ENCODE measurements at places on chromosomes 16 and 17.

- DNase-seq = no peak
These were observed 113.2 kb downstream of the PRKCA start for GRCh38 chr17:66415366-66416206.

DNA sequence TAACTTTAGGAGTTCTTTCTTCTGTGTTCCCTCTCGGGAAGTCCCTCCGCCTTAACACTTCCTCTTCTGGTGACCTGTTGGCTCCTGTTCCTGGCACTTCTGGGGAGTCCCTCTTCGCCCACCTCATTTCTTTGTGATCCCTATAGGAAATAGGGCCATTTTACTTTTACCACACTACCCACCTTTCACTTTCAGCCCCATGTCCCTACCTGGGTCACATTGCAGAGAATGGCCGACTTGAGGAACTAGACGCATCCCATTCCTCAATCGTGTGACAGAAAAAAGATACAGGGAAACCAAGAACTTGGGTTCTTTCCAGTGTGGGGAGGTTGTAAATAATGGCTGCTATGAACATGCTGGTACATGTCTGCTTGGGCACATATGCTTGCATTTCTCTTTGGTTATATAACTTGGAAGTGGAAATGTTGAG is 6.6 kb downstream of the IL21R start:
- no peak for DNase-seq

- no peak for DNase-seq
These were observed 28.7 kb upstream of the KIFC3 start for GRCh38 chr16:57830890-57831484.

DNA sequence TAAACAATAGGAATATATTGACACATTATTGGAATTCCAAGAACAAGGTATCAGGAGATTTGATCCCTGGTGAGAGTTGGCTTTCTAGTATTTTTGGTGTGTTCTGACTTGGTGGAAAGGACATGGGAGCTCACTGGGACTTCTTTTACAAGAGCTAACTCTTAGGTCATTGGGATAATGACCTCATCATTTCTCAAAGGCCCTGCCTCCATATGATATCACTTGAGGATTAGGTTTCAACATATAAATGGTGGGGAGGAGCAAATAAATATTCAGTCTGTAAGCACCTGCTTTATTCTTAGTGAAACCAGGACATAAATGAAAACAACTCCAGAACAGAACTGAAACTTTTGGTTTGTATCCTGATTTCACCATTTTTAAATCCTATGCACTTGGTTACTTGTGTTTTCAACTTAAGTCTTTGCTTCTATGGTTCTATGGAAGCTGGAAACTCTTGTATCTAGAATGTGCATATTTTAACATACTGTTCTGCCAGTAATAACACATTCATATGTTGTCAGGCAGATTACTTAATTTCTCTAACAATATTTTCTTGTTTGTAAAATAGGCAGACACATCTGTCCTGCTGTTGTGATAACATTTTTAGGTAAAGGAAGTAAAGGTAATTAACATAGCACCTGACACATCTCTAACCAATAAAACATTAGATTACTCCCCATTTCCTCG is 1527.7 kb upstream of the CDH8 start:
- no peak for DNase-seq

GRCh38 chr16:71542377-71542776 is 16.2 kb downstream of the CHST4 start:
- DNase-seq = peak; percentile 49

DNA sequence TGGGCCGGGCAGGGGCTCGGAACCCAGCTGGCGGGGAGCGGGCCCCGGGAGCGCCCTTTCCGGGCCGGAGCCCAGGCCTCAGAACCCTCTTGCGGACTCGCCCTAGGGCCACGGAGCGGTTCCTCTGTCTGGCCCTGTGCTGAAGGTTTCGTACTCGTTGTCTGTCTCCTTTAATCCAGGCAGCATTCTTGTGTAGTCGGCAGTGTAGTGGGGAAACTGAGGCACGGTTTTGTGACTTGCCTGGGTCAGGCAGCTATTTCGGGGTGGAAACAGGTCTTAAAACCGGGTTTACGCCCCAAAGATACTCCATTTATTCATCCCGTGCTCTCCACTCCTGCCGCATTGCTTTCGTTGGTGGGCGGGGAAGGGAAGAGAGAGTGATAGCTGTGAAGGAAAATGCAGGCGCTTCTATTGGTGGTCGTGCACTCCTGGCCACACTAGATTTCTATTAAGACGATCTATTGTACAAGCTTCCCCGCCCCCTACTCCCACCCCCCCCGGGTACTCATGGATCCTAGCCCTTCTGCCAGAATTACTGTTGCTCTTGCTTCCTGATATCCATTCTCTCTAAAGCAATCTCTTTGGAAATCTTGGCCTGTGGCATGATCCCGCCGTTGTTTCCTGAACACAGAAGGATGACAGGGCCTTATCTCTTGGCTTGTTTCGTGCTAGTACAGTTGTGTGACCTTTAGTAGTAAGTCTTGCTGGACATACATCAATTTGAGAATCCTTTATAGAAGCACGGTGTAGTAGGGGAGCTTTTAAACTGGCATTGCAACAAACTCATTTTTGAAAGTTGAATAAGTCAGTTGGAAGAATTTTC is 751 bp downstream of the DCAF7 start:
- peak; percentile 33 for DNase-seq

GRCh38 chr17:1491443-1492248 is 840 bp downstream of the MYO1C start:
- peak; percentile 65 for DNase-seq

DNA sequence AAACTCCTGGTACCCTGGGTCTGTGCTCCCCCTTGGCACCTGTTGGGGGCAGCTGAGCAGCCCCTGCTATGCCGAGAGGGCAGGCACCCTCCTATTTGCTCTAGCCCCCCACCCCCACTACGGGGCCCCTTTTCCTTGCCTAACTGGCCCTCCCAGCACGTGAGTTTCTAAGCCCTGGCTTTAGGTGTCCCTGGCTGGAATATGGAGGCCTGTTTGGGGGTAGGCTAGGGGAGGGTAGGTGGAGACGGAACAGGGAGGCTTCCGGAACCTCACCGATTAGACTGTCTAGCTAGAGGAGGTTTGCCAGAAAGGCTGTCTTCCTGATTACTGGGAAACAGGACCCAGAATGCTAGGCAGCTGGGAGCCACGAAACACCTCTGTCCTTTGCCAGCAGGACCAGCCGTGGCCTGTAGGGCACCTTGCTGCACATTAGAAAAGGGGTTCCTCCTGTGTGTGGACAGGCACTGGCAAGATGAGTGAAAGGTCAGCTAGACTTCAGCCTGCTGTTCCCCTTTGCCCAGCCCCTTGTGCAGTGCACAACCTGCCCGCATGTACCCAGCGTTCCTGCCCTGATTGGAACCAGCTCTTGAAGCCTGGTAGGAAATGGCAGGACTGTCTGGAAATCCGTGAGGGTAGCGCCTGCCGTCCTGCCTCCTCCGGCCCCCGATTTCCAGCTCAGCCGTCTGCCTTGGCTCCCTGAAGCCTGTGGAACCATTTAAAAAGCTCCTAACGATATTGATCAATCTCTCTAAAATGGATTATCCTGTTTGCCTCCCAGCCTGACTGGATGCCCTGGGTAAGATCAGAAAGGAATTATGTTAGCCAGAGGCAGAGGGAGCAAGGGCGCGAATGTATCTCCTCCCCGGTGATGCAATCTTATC is 83.4 kb upstream of the GSE1 start:
- DNase-seq = no peak

- peak; percentile 78 for DNase-seq
These were observed 59.8 kb upstream of the RPH3AL start for GRCh38 chr17:412211-413015.

- no peak for DNase-seq
These were observed 13.1 kb downstream of the RAPGEFL1 start for GRCh38 chr17:40190197-40191021.

DNA sequence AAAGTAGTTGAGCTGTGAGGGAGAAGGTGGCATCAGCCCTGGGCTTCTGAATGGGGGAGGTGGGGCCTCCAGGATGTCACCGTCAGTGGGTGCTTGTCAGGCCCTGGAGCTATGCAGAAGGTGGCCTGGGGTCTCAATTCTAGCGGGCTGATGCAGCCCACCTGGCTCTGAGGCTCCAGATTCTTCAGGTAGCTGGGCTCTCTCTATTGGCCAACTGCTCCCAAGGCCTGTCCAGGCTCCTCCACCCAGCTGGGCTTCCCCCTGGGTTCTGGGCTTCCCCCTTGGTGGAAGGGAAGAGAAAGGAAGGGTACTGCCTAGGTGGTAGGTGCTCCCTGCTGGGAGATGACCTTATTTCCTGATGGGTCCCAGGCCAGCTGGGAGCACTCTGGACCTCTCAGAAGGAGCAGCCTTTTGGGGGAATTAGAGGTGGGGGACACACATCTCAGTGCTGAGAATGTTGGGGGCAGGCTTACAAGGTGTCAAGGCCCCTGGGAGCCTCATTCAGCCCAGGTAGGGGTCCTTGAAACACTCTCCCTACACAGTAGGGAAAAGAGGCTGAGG is 1728.3 kb downstream of the TP53TG3F start:
- no peak for DNase-seq

DNA sequence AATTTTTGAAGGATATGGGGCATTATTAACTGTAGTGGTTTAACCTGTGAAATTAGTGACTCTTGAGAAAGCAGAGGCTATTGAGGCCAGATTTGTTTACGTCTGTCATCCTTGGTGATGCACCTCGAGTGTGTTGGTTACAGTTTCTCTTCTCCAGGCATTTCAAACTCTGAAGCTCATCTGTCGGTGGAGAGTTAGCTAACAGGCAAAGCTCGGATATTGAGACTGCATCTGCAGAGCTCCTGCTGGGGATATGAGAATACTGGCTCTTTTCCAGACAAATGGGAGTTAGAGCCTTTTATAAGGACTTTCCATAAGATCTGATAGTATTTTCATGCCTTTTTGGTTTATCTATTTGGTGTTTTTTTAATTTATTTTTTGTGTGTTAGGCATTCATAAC is 6.7 kb downstream of the CLEC16A start:
- no peak for DNase-seq

- no peak for DNase-seq
These were observed 9.3 kb upstream of the FAAP100 start for GRCh38 chr17:81561494-81561885.

GRCh38 chr17:17638467-17638866 is 42.8 kb upstream of the RAI1 start:
- no peak for DNase-seq

- no peak for DNase-seq
These were observed 963 bp downstream of the COPRS start for GRCh38 chr17:31857920-31858641.

GRCh38 chr17:72631949-72632684 is 460.4 kb downstream of the SLC39A11 start:
- no peak for DNase-seq

All from cardiac fibroblast (primary cell).